ENCODE measurements at places on chromosomes 4 and X.

DNA sequence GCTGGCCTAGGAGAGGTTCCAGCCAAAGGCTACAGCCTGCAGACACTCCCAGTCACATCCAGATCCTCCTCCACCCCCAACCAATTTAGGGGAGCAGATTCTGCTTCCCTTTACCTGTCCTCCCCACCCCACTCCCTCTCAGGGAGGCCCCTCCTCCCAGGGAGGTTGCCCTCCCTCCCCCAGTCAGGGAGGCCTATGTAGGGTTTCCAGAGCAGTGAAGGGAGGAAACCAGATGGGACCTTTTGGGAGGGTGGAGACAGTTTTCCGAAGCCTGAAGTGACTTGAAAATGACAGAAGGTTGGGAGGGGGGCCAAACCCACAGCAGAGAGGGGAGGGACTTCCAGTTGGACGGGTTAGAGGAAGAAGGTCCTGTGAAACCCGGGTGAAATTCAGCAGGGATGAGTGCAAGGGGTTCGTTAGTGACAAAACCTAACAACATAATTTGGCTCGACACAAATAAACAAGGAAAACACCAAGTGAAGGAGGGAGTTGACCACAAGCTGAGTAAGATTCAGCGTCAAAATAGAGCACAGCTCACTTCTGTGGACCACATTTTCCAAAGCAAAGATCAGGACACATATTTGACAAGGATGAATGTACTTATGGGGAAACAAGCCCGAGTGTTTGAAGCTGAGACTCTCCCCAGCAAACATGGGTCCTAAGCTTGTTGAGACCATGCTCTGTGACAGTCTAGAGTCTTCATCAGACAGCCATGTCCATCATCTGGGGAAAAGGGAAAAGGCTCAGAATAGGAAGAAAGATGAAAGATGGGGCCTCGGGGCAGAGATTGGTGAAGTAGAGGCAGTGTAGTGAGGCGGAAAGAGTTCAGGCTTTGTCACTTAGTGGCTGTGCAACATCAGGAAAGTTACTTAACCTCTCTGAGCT, 46.4 kb downstream of the PRPS1 start:
- DNase-seq: no peak

- no peak for DNase-seq
Observed at GRCh38 chr4:8438743-8439142, 1.8 kb downstream of the ACOX3 start.

- DNase-seq: no peak
Observed at GRCh38 chr4:40020221-40020620, 36.4 kb upstream of the N4BP2 start.

GRCh38 chrX:5771441-5771840, 457.2 kb downstream of the NLGN4X start:
- DNase-seq: no peak

DNA sequence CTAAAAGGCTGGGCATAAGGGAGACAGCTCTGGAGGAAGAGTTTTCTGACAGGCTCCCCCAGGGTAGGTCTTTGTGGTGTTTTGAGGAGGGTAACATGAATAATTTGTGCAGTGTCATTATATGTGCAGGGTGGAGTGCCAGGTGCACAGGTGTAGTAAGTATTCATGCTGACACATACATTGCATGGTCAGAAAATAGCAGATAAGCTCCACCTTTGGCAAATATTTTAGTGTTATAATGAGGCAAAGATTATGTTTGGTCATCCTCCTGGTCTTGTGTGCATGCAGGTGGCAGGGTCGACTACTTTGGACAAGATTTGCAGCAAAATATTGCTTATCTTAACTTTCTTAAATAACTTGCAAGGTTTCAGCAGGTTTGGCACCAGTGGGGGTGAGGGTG, 910.4 kb upstream of the PCDH10 start:
- no peak for DNase-seq

DNA sequence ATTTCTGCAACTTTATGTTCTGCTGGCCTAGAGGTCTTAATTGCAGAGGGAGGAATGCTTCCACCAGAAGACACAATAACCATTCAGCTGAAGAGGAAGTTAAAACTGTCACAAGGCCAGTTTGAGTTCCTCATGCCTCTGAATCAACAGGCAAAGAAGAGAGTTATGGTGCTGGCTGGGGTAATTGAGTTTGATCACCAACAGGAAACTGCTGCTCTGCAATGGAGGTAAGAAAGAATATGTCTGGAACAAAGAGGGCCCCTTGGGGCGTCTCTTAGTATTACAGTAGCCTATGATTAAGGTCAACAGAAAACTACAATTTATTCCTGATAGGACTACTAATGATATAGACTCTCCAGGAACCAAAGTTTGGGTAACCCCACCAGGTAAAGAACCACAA, 744.0 kb downstream of the FSTL5 start:
- peak; percentile 5 for DNase-seq

- no peak for DNase-seq
Observed at GRCh38 chrX:12984603-12985319, 9.9 kb downstream of the TMSB4X start.

DNA sequence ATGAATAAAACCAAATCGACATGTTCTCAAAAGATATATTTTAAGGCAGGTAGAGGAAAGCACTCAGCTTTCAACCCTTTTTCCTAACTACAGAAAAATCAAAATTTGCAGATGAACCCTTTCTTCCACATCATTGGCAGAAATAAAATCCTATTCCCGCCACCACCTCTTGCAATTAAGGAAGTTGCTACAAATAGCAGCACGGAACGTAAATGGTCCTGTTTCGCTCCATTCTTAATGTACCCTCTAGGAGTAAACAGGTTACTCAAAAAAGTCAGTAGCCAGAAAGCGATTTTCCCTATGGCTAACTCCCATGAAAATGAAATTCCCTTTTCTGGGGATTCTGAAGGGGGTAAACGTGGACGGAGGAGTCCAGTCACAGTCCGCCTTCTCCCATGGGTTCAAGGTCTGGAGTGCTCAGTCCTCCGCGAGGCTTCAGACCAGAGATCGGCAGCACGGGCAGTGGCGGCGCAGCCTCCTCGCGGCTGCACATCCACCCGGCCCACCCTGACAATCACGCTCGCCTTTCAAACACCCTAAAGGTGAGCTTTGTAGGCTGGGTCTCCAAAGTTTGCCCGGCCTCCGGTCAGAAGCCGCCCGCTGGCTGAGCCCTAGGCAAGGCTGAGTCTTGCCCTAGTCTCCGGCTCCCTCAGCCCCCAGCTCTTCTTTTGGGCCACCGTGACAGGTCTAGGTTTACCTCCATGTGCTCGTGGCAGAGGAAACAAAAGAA, 1.8 kb downstream of the ATP11C start:
- no peak for DNase-seq

GRCh38 chr4:184190711-184191110, 27.0 kb downstream of the ENPP6 start:
- peak; percentile 74 for DNase-seq

DNA sequence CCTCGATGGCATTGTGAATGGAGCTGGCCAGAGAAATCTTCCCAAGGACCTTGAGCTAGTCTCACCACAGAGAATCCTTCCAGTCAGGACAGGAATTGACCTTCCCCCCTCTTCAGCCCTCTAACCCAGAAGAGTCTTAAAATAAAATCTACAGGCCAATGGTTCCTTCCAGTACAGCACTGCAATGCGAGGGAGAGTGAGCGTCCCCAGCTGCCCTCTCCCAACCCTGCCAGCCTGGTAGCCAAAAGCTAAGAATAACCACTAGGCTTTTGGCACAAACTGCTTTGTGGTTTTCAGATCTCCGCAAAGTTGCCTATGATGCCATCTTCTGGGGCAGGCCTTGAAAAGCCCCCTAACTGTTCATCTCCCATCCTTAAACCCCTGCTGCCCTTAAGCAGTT, 175.1 kb downstream of the AR start:
- DNase-seq: no peak

- DNase-seq: no peak
Observed at GRCh38 chrX:150879855-150880807, 18.3 kb downstream of the CD99L2 start.

DNA sequence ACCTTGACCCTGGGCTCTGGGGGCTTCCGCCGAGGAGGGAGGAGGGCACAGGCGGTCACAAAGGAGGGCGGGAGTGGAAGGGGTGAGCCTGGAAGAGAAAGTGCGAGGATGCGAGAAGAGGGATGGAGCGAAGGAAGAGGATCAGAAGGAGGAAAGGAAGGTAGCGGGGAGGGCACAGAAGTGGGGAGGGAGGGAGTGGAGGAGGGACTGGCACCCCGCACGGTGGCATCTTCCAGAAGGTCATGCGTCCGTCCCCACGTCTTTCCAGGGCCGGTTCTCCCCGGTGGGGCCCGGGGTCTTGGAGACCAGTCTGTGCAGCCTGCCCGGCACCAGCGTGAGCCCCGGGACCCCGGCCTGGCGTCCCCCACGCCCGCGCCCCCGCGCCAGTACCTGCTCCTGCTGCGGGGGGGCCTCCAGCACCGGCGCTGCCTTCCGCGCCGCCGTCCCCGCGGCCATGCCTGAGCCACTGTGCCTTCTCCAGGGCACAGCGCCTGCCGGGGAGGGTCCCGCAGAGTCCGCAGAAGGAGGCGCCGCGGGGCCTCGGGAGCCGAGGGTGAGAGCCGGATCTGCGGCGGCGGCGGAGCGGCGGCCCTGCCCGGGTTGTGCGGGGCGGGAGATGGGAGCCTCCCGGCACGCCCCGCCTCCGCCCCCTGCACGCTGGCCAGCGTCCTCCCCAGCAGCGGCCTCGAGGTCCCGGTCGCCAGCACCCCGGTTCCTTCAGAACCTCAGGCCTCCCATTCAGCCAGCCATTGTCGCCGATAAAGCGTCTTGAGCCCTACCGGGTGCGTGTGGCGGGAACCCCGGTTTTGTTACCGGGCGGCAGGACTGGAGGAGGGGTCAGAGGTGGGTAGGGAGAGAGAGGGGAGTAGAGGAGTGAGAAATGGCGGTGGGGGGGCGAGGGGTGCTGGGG, at the start of gene RNF175:
Gene RNF175 (minus strand): TSS at position 618 of the 910 bp plus-strand sequence. CDS start 162 bp downstream, at position 456.
- DNase-seq: no peak

- DNase-seq: no peak
Observed at GRCh38 chr4:22962295-22962694, 269.6 kb downstream of the GBA3 start.

- DNase-seq: no peak
Observed at GRCh38 chr4:159110961-159111360, 8.1 kb downstream of the RAPGEF2 start.

- DNase-seq: no peak
Observed at GRCh38 chr4:177391287-177391686, 51.0 kb downstream of the AGA start.

GRCh38 chr4:66636349-66636748, 909.0 kb downstream of the CENPC start:
- no peak for DNase-seq

DNA sequence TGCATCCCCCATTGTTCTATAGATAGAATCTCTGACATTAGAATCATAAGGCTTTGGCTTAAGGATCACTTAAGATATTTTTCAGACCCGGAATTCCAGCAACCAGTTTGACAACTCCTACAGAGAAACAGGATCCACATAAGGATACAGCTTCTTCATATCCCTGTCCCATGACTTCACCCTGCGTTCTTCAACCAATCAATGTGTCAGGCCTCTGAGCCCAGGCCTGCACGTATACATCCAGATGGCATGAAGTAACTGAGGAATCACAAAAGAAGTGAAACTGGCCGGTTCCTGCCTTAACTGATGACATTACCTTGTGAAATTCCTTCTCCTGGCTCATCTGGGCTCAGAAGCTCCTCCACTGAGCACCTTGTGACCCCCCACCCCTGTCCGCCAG, 85.1 kb downstream of the MFAP3L start:
- no peak for DNase-seq

DNA sequence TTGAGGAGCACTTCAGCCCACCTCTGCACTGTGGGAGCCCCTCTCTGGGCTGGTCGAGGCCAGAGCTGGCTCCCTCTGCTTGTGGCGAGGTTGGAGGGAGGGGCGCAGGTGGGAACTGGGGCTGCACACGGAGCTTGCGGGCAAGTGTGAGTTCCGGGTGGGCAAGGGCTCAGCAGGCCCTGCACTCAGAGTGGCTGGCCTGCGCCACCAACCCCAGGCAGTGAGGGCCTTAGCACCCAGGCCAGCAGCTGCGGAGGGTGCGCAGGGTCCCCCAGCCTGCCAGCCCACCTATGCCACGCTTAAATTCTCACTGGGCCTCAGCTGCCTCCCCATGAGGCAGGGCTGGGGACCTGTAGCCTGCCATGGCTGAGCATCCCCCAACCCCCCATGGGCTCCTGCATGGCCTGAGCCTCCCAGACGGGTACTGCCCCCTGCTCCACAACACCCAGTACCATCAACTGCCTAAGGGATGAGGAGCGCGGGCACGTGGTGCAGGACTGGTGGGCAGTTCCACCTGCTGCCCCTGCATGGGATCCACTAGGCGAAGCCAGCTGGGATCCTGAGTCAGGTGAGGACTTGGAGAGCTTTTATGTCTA, 110.9 kb downstream of the SLC39A8 start:
- DNase-seq: no peak

GRCh38 chr4:87419578-87420249, 2.7 kb upstream of the NUDT9 start:
- DNase-seq: no peak

DNA sequence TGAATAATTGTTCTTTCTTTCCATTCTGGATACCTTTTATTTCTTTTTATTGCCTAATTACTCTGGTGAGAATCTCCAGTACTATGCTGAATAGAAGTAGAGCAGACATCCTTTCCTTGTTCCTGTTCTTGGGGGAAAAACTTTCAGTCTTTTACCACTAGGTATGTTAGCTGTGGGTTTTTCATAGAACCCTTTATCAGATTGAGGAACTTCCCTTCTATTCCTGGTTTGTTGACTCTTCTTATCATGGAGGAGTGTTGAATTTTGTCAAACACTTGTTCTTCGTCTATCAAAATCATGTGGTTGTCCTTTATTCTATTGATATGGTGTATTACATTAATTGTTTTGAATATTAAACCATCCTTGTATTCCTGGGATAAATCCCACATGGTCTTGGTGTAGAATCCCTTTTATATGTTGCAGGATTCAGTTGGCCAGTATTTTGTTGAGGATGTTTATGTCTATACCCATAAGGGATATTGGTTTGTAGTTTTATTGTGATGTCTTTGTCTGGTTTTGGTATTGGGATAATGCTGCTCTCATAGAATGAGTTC, 23.6 kb downstream of the SH3BP2 start:
- DNase-seq: no peak

DNA sequence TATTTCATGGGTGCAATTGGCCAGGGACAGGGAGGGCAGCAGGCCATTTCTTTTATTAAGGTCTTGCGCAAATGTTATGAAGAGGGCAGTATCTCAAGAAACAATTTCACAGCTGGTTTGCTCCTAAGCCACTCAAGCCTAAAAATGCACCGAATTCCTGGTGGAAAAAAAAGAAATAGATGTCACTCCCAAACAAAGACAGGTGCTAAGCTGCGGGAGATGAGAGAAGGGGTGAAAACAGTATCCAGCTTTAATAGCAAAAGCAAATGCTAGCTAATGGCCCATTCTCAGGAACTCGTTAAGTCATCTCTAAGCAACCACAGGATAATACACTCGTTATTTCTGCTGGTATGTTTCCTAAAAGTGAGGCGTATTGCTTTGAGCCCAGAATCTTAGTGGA, 116.4 kb downstream of the ARX start:
- DNase-seq: no peak

DNA sequence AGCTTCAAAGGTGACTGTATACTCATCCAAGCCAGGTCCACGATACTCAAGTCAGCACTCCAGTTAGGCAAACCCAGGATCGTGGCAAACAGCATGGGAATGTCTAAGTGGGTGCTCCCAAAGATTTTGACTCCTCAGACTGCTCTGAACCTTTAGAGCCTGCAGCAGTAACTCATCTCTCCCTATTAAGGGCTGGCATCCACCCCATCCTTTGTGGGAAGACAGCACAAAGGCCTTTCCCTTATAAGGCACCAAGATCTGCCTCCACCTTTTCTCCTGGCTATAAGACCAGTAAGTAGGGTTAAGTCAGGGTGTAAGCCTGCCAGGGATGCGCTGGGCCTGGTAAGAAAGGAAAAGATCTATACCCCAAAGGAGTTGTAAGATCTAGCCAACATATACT, 23.6 kb upstream of the SLC25A43 start:
- DNase-seq: no peak
